ENCODE measurements at places on chromosomes 4 and X. TPM values are rescaled to one million over a fixed set of nuclear protein-coding genes. Genes with fewer than 3 reads are reported as not detected.

The CT47B1 gene
- total RNA-seq = not detected

The H2BW2 gene
- not detected for total RNA-seq

The PRR32 gene
- total RNA-seq = not detected

The CXCL11 gene
- total RNA-seq = 0.66 TPM

The RASL11B gene
- total RNA-seq = not detected

The USP17L11 gene
- total RNA-seq = not detected

Measured in endothelial cell of coronary artery (primary cell).